Right lobe of liver (tissue), 6 donors: ENCODE measurements at places on chromosomes 5 and 9. TPM values are rescaled to one million over a fixed set of nuclear protein-coding genes. Genes with fewer than 3 reads are reported as not detected.

- DNase-seq, result no peak
Observed at GRCh38 chr5:14861123-14861765, 10.3 kb downstream of the ANKH start.

DNA sequence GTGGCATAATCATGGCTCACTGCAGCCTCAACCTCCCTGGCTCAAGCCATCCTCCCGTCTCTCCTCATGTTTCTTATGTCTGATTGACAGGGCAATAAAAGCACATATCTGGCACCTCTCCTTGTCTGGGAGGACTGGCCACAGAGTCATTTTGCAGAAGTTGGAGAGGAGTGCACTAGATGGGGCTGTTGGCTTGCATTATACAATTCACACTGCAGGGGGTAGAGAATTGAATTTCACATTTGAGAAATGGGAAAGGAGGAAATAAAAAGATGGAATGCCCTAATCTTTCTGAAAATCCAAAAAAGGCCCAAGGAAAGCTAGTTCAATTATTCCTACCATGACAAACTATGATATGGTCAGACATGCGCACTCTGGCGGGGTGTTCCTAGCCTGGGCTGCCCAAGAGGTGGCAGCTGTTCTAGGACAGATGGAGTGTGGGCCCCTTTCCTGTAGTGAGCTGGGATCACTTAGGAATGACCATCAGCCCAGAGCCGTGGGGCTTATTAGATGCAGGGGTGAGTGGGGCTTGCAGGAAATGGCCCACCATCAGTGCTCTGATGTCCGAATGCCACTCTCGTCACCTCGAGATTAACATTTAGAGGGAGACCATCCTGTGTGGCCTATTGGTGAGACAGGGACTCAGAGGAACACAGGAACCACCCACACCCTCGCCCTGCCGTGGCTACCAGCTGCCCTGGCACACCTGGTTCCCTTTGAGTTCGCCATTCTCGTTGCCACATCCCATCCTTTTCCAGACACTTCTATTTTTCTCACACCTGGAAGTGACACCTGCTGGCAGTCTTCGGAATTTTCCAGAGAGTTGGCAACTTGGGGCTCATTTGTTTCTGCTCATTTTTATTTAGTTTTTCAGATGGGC, 21.8 kb upstream of the ANKRD18A start:
- no peak for DNase-seq

DNA sequence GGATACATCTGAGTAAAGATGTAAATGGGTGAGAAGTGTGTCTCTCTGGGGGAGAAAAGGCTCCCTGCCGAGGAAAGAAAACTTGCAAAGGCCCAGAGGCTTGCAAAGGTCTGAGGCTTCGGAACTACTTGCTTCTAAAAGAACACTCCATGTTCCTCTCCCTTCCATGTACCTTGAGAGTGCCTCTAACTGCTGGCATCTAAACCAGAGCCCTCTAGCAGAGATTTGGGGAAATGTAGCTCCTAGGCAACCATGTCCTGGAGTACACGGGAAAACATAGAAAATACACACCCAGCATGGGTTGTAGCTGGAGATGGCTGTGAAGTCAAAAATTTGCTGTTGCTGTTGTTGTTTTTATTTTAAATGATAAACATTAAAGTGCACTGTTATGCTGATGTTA, 151.6 kb downstream of the SYK start:
- DNase-seq, result no peak

GRIA1 gene
- total RNA-seq, result not detected

GRCh38 chr9:121824651-121825030, 173.2 kb downstream of the DAB2IP start:
- DNase-seq, result no peak

MEIKIN gene
- not detected for total RNA-seq

GRCh38 chr5:473551-474192, 30.7 kb downstream of the EXOC3 start:
- DNase-seq, result peak; percentile 59

EPB41L4B gene
- 29.0 TPM for total RNA-seq

- no peak for DNase-seq
Observed at GRCh38 chr9:34565856-34566255, 23.7 kb downstream of the CNTFR start.

- no peak for DNase-seq
Observed at GRCh38 chr5:43804041-43804440, 201.1 kb downstream of the NNT start.

PDCD1LG2 gene
- total RNA-seq, result 0.55 TPM
